A172 (cell line): ENCODE measurements at places on chromosomes 7 and 10. TPM values are rescaled to one million over a fixed set of nuclear protein-coding genes. Genes with fewer than 3 reads are reported as not detected.

DNA sequence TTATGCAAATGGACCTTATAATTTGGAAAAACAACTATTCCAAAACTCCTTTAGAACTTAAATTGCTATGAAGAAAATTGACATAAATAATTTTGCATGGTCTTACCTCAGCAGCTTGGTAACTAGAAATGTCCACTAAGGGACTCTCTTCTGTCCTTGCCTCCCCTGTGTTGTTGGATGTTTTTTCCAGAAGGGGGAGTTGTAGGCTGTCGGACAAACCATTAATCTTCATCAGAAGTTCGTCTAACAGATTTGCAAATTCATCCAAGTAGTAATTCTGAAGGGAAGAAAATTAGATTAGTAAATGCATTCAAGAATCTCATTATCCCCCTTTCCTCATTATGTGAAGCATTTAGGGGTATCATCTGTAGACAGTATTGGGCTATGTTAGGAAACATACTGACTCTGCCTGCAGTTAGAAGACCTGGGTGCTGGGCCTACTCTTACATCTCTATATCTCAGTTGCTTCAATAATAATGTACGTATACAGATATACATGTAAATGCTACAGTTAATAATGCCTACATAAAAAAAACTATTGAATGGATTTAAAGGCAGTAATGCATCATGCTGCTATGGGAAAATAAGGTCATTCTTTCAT, 155.6 kb downstream of the PKD1L1 start:
- peak; percentile 50 for DNase-seq

- DNase-seq, result peak; percentile 89
Measured at GRCh38 chr7:42236976-42237810, at the start of gene GLI3. Gene GLI3, minus strand, starts transcription at chr7:42237209. Its CDS starts 13,956 bp downstream, at chr7:42223253.

- DNase-seq, result no peak
Measured at GRCh38 chr10:33178026-33178755, 156.3 kb downstream of the NRP1 start.

DNA sequence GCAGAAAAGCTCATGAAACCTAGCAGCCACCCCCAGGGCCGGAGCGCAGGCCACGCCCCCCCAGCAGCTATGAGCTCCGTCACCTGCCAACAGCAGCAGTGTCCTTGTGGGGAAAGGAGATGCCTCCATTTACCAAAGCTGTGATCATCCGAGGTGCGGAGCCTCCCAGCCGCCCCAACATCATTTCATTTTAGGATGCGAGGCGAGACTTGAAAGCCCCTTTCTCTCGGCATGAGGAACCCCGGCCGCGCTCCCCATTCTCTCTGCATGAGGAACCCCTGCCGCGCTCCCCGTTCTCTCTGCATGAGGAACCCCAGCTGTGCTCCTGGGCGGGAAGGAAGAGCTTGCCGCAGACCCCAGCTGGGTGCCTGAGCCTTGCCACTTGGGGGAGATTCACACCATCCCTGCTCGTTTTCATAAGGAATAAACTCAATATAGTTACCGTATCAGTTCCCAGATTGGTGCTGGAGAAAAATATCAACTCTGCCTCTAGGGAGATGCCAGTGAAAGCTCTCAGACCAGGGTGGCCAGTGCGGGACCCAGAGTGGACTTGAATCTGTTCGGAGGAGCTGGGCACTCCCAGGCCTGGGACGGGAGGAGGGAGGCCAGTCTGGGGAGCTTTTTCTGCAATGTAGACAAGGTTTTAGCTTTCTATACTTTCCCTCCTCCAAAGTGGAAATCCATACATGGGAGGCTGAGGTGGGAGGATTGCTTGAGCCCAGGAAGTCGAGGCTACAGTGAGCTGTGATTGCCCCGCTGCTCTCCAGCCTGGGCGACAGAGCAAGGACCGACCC, 35.0 kb downstream of the JAKMIP3 start:
- no peak for DNase-seq

DNA sequence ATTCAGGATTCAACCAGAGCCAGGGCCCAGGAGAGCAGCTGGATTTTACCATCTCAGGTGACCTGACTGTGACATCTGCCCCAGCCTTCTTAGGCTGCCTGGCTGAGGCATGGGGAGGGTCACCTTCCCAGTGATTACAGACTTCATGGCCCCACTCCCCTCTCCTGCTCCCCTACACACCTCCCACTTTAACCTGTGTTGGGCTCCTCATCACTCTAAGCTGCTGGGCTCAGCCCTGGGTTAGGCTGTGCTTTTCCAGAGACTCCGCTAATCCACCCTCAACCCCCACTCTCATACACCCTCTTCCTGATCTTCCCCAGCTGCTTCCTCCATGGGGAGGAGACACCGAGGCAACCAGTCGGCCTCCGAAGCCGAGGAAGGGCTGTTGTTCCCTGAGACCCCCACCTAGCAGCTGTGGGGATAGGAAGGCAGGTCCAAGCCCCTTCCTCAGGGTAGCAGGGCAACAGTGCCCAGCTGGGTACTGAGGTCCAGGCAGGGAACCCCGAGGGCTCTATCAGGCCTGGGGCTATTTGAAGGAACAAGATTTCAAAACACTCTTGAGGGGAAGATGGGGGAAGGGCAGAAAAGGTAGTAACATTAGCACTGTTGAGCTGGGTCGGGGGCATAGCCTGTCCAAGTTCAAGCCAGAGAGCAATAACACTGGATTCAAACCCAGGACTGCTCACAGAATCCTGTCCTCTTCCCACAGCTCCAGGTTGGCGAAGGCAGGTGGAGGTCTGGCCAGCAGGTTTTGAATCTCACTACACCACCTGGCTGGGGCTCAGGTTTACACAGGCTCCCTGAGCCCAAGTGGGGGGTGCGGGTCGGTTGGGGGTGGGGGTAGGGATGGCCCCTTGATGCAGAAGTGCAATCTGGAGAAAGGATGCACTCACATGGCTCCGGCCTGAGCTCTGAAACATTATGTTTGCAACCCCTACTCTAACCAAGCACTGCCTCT, 1.8 kb downstream of the IMPDH1 start:
- DNase-seq, result no peak

Gene SUGCT
- total RNA-seq, result 3.3 and 4.6 TPM in 2 replicates

GRCh38 chr10:131312478-131312836, 936 bp upstream of the TCERG1L start:
- DNase-seq, result no peak

GRCh38 chr7:105448181-105448580, 59.5 kb upstream of the SRPK2 start:
- DNase-seq, result no peak

Gene DPCD
- 83.0 and 92.8 TPM in 2 replicates for total RNA-seq

Gene PAOX
- total RNA-seq, result 5.3 and 6.1 TPM in 2 replicates

DNA sequence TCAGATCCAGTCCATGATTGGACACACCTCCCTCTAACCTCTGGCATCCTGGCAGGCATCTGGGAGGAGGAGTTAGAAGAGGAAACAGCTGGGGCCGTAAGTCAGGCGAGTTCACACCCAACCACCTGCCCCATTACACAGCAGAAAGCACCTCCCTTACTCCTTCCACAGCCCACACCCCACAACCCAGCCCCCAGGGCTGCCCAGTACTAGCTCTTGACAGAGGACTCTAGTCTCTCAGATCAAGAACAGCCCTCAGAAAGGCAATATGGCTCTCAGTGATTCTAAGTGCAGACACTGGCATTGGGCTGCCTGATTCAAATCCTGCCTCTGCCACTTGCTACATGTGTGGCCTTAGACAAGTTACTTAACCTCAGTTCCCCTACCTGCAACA, 34.1 kb downstream of the KCNMA1 start:
- peak; percentile 86 for DNase-seq

DNA sequence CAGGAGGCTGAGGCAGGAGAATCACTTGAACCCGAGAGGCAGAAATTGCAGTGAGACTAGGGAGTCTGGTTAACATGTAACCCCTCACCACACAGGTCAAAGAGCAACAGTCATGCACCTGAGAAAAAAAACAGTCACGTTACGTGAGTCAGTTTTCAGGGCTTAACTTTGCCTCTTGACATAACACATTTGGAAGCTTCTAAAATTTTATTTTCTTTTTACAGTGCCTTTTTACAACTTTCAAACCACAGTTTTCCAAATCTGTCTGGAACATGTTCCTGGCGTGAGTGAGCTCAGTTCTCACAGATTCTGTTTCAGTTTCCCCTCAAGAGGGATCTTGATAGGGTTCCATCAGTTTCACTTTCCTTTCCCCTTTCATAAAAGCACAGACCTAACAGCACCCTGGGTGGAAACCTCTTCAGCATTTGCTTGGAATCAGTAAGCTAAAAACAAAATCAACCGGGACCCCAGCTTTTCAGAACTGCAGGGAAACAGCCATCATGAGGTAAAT, 4.4 kb downstream of the IFIT3 start:
- DNase-seq, result no peak

Gene PNLIPRP1
- total RNA-seq, result not detected in 2 replicates

- DNase-seq, result no peak
Measured at GRCh38 chr10:33612551-33612950, 278.1 kb upstream of the NRP1 start.

DNA sequence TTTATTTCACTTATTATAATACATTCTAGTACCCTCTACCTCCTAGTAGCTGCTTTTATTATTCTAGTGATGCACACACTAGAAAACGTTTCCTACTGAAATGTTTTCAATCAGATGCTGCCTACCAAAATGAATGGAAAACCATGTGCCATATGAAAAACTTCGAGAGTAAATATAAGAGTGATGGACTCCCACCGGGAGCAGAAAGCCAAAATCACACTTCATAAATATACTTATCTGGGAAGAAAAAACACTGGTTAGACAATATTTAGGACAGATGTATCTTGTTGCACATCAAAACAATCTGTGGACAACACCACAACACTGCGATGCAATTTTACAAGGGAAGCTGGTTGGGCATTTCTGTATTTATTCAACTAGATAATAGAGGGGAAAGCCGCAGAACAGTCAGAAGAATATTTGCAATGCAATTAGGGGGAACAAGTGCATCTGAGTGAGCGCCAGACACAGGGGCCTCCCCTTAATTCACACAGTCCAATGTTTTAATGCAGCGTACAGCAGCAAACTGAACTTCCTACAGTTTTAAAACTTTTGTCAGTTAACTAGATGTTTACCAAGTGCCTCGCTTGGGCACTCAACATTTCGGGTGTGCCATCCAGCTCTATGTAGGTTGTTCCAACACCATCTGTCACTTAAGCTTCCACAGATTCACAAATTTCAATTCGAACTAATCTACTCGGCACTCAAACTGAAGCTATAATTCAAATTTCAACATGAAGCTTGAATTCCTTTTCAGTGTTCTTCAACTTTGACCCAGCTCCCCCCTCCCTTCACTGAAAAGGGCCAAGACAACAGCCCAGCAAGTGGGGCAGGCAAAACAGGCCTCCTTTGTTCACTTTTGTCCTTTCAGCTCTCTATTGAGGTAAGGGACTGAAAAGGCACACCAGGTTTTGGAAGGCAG, 7.4 kb downstream of the NRCAM start:
- no peak for DNase-seq

- DNase-seq, result no peak
Measured at GRCh38 chr7:28630350-28630749, 218.0 kb downstream of the CREB5 start.

GRCh38 chr10:120949609-120950031, 98.5 kb downstream of the WDR11 start:
- no peak for DNase-seq

DNA sequence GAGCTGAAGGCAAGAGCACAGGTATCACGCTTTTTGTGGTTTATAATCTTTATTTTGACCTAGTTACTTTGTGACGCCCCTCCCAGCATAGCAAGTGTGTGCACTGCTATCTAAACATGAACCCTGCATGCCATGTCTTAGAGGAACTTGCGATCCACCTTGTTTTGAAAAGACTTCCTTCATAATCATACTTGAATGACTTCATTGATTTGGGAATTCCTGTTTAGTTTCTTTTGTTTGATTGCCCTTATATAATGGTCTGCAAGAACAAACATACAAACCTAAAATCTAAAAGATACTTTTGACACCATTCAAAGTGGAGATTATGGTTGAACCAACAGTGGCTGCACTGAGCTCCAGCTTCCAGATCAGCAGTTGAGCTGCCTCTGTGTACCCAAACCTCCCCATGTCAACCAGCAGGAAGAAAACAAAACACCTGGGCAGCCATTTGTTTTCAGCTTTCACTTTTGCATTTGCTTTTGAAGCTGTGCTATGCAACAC, 132.6 kb downstream of the CELF2 start:
- DNase-seq, result no peak

Gene NUTM2B
- 1.2 TPM in 2 replicates for total RNA-seq

DNA sequence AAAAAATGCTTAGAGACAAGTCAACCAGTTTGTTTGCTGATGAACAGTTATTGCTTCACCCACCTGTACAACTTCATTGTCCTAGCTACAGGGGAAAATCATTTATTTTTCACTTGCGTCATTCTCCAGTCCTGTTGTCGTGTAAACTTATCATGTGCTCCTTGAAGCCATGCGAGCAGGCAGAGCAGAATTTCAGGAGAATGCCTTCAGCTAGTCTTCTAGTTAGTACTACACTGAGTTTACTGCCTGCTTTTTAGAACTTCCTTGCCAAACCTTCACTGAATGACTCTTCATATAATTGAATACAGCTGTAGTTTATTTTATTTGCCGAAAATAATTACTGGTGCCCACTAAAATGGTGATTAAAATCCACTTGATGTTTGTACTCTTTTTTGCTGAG, 15.6 kb downstream of the RPA3 start:
- DNase-seq, result no peak

DNA sequence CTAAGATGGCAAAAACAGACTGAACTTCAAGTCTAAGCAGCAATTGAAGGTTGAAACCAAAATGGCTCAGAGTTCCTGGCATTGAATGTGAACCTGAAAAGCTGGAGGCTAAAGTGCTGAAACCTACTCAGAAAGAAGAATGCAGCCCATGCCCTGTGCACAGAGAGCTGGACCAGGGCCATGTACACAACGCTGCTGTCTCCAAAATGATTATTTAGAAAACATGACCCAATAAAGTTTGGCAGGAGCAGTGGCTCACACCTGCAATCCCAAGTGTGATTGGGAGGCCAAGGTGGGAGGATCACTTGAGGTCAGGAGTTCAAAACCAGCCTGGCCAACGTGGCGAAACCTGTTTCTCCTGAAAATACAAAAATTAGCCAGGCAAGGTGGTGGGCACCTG, 158.9 kb downstream of the AKR1D1 start:
- no peak for DNase-seq

- no peak for DNase-seq
Measured at GRCh38 chr7:84536271-84536870, 341.8 kb upstream of the SEMA3A start.

Gene TDRD1
- total RNA-seq, result 0.02 TPM in 1 of 2 replicates, not detected in the other

GRCh38 chr10:88883448-88883809, 3.4 kb downstream of the STAMBPL1 start:
- DNase-seq, result no peak

GRCh38 chr7:43577485-43577951, 5.4 kb upstream of the STK17A start:
- DNase-seq, result peak; percentile 47

GRCh38 chr10:121942749-121943416, 15.1 kb upstream of the ATE1 start:
- peak; percentile 70 for DNase-seq

- DNase-seq, result no peak
Measured at GRCh38 chr10:64708884-64709681, 1187.9 kb downstream of the REEP3 start.
